Central memory CD4-positive, alpha-beta T cell (primary cell): ENCODE measurements at places on chromosomes 6 and 20.

GRCh38 chr6:47032974-47033765, 9.0 kb downstream of the ADGRF1 start:
- DNase-seq = no peak

GRCh38 chr6:1747531-1747930, 137.8 kb downstream of the FOXC1 start:
- DNase-seq = no peak

GRCh38 chr6:157223021-157223430, 100.3 kb downstream of the TMEM242 start:
- DNase-seq = no peak

- DNase-seq = no peak
These were observed 10.3 kb upstream of the RNF24 start for GRCh38 chr20:4025679-4026078.

DNA sequence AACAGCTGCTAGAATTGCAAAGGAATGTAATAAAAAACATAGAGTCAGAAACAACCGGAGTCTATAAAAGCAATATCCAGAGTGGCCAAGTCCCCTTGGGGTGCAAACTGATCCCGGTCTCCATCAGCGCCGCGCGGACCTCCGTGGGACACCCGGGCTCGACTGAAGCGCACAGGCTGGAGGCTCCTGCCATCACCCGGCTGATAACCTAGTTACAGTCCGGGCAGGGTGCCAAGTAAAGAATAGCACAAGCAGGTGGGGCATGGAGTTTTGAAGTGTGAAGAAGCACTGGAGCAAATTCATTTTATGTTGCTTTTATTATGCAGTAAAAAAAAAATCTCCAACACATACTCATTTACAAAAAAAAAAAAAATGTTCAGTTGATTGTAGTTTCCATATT, 205.1 kb upstream of the GMDS start:
- DNase-seq = no peak

GRCh38 chr20:19695081-19695480, 63.0 kb upstream of the RIN2 start:
- DNase-seq = no peak

GRCh38 chr6:21781128-21781527, 187.6 kb downstream of the SOX4 start:
- no peak for DNase-seq

DNA sequence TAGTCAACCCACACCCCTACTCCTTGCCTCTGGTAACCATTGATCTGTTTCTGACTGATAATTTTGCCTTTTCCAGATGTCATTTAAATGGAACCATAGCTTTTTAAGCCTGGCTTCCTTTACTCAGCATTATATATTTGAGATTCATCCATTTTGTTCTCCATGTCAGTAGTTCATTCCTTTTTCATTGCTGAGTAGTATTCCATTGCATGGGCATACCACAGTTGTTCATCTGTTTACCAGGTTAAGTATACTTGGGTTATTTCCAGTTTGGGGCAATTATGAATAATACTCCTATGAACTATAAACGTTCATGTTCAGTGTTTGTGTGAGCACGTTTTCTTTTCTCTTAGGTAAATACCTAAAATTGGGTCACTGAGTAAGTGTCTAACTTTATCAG, 25.1 kb downstream of the FGD2 start:
- no peak for DNase-seq

DNA sequence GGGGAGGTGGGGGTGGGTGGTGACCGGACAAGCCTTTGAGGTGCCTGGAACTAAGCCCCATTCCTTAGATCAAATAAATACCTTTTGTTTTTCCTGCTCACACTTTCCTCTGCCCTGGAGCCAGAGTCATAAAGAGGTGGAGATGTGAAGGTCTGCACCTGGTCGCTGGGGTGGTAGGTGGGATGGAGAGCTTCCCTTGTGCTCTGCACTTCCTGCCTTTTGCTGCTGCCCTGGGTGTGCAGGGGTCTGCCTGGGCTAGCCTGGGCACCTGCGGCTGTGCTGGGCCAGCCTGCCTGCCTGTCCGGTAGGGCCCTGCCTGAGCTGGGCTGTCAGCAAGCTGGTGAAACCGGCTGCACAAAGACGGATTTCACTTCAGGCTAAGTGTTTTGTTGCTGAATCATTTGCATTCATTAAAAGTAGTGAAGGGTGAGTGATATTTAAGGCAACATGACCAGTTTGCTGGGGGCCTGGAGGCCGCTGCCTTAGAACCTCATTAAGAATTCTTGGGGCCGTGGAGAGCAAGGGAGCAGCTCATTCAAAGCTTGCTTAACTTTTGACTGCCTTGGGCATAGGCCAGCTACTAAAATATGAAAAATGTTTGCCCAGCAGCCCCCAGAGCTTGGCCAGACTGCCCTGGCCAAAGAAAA, 20.5 kb downstream of the PTK7 start:
- DNase-seq = no peak
